ENCODE measurements at places on chromosomes 6 and 20.

DNA sequence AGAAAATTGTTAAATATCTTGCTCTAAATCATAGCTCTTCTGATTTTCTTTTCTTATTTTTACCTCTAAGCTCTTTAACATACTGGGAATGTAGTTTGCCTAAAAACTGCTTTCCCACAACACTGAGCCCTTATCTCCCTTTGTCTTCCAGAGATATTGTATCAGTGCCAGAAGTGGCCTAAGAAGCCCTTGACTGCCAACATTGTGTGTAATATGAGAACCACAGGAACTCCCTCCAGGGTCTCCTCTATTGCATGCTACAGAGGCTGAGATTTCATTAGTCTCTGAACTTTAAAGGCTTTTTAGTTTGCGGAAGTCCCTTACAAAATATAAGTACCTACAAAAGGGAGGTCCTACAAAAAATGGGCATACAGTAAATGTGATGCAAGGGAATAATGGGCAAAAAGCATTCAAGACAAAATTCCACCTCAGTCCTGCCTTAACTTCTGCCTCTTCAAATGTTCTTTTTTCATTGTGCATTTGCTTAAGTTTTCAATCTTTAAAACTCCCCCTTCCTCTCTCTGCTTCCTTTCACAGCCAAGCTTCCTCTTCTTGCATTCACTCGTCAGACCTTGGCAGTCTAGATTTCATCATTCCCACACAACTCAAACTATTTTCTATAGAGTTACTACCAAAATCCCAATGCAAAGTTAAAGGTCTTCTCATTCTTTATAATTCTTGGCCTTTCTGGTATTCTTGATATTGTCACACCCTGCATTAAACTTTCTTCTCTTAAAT, 76.5 kb downstream of the ADGRG6 start:
- peak; percentile 15 for DNase-seq

- no peak for DNase-seq
These were observed 220.3 kb downstream of the NRN1 start for GRCh38 chr6:5786321-5786968.

DNA sequence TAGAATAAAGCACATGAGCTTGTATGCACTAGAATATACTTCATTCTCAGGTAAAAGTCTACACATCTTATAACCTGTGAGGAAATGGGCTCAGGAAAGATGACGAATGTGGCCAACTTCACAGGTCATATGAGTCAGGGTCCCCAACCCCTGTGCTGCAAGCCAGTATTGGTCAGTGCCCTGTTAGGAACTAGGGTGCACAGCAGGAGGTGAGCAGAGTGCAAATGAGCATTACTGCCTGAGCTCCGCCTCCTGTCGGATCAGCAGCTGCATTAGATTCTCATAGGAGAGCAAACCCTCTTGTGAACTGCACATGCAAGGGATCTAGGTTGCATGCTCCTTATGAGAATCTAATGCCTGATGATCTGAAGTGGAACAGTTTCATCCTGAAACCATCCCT, 182.3 kb downstream of the TRDN start:
- DNase-seq: no peak

DNA sequence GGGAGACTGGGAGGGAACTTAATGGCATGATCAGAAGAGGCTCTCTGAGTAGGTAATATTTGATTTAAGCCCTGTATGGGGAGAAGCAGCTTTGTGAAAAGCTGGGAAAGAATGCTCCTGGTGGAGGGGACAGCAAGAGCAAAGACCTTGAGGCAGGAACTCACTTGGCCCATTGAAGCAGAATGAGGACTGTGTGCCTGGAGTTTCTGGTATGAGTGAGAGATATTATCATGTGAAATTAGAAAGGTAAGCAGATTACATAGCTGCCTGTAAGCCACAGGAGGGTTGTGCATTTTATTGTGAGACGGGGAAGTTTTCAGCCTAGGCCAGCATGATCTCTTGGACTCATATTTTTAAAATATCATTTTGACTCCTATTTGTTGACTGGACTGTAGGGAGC, 502.1 kb downstream of the DHX35 start:
- no peak for DNase-seq

DNA sequence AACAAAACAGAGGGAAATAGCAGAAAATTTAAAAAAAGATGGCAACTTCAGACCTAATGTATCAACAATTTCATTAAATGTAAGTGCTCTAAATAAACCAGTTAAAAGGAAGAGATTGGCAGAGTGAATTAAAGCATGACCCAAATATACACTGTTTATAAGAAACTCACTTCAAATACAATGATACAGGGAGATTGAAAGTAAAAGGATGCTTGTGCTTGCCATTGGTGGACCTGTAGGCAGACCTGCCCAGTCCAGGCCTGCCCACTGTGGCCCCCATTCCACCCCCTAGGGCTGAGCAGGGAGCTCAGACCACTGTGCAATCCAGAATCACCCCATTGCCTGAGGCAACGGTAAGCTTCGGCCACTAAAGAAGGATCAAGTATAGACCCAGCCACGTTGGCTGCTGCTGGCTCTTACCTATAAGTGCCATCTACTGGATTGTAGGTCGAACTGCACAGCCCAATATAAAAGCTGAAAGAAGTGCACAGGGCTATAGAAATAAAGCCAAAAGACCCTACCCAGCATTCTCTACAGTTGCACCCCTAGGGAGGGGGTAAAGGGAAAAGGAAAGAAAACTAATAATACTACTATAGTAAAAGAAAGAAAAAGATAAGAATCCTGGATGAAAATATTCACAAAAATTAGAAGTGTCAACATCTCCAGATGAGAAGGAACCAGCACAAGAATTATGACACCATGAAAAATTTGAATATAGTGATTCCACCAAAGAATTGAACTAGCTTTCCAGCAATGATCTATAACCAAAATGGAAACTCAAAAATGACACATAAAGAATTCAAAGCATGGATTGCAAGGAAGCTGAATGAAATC, 36.1 kb downstream of the PSMB1 start:
- peak; percentile 40 for DNase-seq

GRCh38 chr6:166955865-166956443, 396 bp downstream of the RNASET2 start:
- DNase-seq: no peak

DNA sequence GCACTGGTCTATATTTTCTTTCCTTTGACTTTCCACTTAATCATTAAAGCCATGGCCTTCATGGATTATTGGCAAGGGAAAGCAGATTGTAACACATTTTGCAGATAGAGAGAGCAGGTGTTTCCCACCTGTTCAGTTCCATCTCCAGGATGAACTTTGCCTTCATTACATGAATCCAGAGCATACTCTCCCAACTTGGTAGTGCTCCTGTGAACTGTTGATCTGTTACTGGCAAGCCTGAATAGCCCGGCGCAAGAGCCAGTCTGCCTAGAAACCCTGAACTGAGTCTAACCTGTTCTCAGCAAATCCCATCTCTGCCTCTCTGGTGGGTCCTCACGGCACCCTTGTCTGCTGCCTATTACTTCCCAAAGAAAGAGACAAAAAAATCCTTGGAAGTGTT, 210.3 kb downstream of the PLCB1 start:
- no peak for DNase-seq

DNA sequence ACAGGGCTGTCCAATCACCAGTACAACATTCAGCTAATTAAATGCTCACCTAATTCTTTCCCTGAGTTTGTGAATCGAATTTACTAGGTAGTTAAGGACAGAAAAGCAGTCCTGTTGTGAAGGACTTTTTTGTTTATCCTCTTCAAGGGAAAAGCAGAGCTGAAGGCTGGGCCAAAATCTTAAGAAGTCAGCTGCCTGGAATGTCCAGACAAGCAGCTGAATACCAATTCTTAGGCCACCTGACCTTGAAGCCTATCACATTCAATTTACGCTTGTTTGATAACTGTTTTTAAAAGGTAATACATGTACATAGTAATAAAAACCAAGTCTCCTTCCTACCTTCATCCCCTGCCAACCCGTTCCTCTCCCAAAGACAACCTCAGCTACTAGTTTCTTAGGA, 56.4 kb downstream of the UQCC1 start:
- DNase-seq: no peak

DNA sequence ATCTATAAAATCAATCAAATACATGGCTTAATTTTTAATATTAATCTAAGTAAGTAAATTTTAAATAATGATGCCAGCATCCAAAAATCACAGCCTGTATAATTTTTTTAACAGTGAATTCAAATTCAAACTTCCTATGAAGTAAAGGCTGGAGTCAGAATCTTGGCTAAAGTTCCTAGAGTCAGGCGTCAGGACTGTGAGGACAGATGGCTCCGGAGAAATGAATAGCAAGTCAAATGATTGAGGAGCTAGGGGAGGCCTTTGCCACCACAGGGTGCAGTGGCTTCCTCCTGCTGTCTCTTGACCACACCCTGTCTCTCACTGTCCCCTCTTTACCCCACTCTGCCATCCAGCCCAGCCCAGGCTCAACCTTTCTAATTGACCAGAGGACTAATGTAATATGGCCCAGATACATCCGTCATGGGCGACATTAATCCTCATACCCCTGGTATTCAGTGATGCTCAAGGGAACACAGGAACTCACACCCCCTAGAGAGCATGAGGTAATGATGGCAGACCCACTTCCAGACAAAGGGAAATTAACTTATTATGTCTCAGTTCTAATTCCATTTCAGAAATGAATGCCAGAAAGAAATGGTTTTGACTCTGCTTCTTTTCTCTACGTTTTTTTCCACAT, 53.4 kb downstream of the OPRM1 start:
- no peak for DNase-seq

DNA sequence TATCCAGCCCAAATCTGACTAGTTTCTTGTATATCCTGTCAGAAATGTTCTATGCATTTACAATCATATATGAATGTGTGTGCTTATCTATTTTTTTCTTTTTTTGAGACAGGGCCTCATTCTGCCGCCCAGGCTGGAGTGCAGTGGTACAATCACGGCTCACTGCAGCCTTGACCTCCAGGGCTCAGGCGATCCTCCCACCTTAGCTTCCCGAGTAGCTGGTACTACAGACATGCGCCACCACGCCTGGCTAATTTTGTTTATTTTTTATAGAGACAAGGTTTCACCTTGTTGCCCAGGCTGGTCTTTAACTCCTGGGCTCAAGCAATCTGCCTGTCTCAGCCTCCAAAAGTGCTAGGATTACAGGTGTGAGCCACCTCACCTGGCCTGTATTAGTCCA, 3.0 kb upstream of the RAB44 start:
- no peak for DNase-seq

- DNase-seq: no peak
These were observed 101.7 kb upstream of the BMP2 start for GRCh38 chr20:6665621-6666355.

DNA sequence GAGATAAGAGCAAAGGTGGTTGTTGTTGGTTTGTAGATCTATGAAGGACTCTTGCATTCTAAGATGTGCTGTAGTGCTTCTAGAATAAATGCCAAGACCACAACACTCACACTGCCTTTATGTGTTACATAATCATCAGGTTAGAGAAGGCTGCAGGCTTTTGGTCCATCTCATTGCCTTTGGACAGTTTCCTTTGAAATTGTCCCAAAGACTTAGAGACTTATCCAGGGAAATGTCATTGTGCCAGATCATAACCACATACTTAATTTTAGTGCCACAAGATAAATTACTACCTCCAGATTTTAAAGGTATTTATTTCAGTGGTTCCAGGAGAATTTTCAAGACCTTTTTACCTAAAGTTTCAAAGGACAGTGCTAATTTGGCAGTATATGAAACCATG, 666.6 kb upstream of the CITED2 start:
- no peak for DNase-seq

DNA sequence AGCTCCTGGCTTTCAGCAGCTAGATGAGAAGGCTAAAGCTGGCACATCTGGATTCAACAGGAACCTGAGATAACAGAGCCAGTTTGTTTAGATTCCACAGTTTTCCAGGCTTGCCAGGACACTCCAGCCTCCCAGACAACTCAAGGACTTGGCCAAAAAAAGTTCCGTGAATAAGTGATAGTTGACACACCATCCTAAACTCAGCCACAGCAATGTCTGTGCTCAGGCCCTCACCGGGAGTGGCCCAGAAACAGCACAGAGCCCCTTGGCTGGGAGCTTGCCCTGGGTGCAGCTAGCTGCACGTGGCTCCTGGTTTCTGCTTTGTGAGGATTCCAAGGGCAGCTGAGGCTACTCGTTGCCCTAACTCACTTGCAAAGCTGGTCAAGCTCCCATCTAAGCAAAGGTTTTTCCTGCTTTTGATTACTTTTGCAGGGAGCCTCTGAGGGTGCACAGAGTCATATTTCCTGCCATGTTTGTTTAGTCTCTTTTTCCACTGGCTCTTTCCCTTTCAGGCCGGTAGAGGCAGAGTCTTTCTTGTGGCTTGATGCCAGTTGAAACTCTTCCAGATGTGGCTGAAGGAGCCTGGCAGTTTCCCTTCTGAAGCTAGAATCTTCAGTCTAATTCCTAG, 118.3 kb upstream of the ECI2 start:
- no peak for DNase-seq

DNA sequence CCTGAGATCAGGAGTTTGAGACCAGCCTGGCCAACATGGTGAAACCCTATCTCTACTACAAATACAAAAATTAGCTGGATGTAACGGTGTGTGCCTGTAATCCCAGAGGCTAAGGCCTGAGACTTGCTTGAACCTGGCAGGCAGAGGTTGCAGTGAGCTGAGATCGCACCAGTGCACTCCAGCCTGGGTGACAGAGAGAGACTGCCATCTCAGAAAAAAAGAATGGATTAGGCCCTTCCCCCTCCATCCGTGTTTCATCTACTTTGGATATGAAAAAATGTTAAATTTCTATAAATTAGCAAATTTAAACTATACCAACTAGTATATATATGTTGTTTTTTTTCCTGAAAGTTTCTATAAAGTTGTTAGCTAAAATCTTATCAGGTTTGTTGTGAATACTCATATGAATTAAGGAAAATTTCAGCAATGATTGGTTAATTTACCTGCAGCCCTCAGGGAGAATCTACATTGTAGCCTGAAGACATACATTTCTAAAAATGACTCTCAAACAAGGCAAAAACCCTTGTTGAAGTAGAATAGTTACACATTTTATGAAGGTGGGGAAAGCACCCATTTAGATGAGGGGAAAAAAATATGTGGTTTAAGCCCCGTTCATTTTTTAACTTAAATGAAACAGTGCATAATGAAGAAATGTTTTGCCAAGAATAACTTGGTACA, 120.9 kb downstream of the TIAM2 start:
- no peak for DNase-seq

- no peak for DNase-seq
These were observed 1.8 kb downstream of the OOEP start for GRCh38 chr6:73367761-73368355.

GRCh38 chr6:37618916-37619590, 78.6 kb downstream of the MDGA1 start:
- DNase-seq: no peak

DNA sequence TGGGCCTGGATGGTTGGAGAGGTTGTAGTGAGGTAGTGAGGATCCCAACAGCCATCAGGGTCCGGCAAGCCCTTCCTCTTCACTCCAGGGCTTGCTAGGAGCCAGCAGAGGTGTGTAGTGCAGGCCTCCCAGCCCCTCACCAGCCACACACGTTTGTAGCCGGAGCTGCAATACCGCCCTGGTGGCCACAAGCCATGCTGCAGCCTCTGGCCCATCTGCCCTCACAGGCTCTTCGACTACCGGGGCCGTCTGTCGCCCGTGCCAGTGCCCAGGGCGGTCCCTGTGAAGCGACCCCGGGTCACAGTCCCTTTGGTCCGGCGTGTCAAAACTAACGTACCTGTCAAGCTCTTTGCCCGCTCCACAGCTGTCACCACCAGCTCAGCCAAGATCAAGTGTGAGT, 36.4 kb downstream of the EIF2S2 start:
- DNase-seq: no peak

Measured in endothelial cell (in vitro differentiated cells).